ENCODE measurements at places on chromosomes 12 and 14.

GRCh38 chr12:6383572-6384498 is at the start of gene LTBR:
TSS of gene LTBR (plus strand) at chr12:6384162. CDS start at chr12:6384359, 197 bp downstream.
- peak; percentile 87 for DNase-seq

- no peak for DNase-seq
Measured at GRCh38 chr12:79644274-79645234, 46.2 kb downstream of the PAWR start.

GRCh38 chr14:77965919-77966435 is 166.1 kb downstream of the ADCK1 start:
- peak; percentile 91 for DNase-seq

- peak; percentile 72 for DNase-seq
Measured at GRCh38 chr14:104341532-104342434, 203.4 kb downstream of the KIF26A start.

- no peak for DNase-seq
Measured at GRCh38 chr12:27952510-27952909, 20.0 kb downstream of the PTHLH start.

- no peak for DNase-seq
Measured at GRCh38 chr14:100576091-100577085, 10.8 kb downstream of the BEGAIN start.

DNA sequence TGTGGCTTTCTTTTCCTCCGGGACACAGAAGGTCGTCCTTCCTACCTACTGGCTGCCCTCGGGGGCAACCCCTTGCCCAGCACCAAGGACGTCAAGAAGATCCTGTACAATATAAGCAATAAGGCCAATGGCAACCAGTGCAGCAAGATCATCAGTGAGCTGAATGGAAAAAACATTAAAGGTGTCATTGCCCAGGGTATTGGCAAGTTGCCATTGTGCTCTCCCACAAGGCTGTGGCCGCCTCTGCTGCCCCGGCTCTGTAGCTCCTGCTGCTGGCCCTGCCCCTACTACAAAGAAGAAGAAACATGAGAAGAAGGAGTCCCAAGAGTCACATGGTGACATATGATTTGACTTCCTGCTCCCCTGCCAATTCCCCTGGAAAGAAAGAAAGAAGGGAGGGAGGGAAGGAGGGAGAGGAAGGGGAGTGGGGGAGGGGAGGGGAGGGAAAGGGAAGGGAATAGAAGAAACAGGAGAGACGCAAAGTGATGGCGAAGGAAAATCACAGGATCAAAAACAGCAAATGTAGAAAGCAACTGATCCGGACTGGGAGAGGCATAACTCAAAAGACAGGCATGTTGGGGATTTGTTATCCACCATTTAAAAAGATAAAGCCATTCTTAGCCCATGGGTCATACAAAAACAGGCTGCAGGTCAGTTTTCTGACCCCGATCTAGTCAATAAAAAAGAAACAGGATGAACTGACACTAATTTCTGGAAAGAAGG is 61.3 kb upstream of the RESF1 start:
- DNase-seq = peak; percentile 46

DNA sequence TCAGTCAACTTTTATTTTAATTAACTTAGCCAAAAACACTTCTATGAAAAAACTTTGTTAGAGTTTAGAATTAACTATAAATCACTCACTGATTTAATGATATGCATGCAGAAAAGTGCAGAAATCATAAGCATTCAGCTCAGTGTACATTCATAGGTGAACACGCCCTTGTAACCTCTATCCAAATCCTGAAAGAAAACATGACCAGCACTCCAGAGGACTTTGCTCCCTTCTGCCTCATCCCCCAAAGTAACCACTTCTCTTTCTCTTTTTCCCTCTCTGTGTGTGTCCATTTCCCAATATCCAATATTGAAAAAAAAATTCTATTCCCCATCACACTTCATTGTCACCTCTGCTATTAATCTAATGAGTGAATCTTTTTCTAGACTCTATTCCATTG is 197.1 kb upstream of the FAR2 start:
- no peak for DNase-seq

DNA sequence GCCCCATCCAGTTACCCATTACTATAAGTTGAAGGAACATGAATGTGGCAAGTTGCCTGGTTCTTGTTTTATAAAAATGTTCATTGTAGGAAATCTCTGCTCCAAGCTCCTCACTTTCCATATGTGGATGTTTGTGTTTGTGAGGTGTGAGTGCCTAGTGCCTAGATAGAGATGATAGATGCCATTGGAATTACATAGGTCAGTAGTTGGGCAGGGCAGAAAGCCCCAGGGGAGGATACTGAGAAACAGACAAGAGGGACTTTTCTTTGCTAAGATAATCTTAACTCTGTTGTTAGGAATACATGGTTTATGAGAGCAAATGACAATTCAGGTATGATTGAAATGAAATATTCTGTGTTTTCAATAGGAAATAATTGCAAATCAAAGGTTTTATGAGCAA is 226.3 kb upstream of the GRIP1 start:
- no peak for DNase-seq

DNA sequence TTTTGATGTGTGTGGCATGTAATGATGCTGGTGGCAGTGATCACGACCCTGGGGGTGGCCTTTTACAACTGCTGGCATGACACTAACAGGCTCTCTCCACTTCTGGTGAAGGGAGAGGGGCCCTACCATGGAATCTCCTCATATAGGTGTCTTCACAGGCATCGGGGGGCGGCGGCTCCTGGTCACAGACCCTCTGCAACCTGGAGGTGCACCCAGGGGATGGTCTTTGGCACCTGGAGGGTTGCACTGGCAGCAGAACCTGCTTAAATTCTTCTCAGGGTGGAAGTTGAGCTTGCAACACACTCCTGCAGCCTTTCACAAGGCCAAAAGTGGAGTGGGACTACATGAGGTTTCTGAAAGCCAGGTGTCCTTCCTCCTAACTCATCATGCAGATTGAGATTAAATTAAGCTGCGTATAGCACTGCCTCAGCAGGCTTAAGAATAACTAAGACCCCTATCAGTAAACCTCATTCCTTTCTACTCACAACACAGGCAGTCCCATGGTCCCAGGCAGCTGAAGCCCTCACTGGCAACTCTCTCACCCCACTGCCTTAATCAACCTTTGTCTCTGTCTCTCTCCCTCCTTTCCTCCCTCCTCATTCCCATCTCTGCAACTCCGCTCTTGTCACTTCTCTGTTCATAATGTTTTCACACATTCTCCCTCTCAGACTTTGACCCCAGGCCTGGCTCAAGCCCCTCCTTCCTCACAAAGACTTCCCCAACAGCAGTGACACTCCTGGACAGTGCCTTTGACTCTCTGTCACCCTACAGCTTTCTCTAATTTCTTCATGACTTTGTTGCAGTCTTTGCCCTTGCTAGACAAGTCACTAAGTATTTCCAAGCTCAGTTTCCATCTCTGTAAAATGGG is 18.9 kb downstream of the NID2 start:
- no peak for DNase-seq

GRCh38 chr14:65255583-65256461 is 153.5 kb upstream of the MAX start:
- DNase-seq = no peak

DNA sequence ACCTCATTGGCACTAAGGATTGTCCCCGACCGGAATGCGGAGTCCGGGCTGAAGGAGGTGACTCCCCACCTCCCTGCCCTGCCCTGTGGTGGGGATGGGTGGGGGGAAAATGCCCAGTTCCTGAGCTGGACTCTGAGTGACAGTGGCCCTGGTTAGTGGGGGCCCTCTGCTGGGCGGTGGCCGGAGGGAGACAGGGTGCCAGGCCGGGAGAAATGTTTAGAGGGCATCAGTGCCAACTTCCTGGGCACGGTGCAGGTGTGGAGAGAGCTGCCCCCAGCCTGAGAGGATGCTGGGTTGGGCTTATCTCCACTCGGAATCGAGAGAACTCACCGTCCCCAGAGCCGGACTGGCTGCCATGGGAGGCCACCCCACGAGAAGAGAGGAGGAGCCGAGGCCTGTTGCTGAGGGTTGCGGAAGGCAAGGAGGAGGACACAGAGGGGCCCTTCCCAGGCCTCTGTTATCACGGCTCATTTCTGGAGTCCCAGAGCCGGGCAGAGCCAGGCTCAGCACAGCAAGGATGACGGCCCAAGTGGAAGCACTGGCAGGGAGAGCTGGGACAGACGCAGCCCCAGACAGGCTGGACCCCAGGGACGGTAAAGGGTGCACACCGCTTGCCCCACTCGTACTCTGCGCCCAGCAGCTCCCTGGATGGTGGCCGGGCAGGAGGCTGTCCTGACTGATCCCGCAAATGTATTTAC is 156.7 kb downstream of the KIF26A start:
- no peak for DNase-seq

DNA sequence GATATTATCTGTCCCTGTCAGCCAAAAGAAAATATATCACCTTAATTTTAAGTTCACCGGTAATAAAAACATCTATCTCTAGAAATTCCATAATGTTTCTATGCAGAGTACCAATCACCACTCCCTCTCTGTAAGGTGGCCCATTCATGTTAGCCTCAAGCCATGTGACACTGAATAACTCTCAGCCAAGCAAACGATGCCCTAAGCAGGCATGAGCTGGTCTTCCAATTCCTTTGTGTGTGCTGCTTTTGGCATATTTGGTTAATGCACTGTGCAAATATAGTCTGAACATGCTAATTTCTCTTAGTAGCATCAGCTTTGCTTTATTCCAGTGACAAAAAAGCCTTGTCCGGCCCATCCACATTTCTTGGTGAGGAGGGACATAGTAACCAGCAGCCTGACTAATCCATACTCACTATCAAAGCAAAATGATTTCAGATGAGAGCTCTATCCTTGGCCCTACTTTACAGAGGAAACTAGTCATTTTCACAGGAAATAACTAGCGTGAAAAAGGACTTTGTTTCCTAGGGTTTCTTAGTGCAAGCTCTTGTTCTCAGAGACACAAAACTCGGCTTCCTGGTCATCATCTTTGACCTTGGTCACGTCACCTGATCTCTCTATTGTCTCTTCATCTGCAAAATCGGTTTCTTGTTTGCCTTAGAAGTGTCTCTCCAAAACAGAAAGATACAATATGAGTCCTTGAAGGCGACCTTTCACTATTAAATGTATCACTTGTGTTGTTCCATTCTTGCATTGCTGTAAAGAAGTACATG is 59.2 kb upstream of the RTRAF start:
- DNase-seq = no peak

DNA sequence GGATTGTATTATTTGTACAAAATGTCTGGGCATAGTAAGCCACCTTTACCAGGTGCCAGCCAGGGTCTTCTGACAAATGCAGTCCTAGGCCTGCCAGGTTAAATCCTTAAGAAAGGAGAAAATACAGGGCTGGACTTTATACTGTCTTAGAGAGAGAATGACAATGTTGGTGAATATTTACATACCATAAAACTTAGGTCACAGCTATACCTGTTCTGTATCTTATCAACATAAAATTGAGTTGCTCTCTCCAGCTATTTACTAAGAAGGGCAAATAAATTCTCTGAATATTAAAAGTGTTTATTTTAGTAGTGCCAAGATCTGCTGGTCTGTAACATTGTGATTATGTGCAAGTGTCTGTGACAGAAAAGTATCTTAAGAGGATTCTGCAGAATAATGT is 971.1 kb downstream of the AACS start:
- DNase-seq = no peak

GRCh38 chr12:123055281-123055766 is 74.8 kb downstream of the ARL6IP4 start:
- no peak for DNase-seq

DNA sequence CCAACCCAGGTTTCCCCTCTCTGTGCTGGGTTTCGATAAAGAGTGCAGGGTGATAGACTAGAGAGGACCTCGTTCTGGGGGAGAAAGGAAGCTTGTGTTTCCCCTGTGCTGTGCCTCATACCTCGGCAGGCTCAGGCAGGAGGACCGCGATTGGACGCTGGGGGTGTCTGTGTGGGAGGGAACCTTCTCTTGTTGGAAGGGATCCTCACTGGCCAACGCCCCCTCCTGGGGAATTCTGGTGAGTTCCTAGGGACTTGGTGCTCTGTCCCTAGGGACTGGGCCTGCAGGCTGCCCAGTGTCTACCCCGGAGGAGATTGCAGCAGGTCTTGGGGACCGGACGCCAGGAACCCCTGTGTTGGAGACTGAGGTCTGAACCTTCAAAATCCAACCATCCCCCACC is 157.4 kb upstream of the PRMT8 start:
- DNase-seq = no peak

GRCh38 chr12:8913702-8914032 is 642 bp upstream of the PHC1 start:
- DNase-seq = no peak

DNA sequence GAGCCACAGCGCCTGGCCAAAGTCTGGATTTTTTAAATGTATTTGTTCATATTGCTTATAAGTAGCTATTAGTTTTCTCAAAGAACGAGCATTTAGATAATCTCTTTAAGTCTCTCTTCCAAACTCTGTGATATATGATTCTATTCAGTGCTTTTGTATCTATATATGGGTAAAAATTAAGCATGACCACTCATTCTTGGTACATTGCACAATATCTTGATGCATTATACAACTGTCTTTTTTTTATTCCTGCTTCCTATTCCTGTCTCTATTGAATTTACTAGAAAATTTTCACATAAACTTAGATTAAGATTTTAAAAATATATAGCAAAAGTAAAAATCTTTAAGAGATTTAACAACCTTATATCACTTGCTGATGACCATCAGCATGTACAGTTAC is 29.1 kb downstream of the SOCS2 start:
- DNase-seq = no peak

DNA sequence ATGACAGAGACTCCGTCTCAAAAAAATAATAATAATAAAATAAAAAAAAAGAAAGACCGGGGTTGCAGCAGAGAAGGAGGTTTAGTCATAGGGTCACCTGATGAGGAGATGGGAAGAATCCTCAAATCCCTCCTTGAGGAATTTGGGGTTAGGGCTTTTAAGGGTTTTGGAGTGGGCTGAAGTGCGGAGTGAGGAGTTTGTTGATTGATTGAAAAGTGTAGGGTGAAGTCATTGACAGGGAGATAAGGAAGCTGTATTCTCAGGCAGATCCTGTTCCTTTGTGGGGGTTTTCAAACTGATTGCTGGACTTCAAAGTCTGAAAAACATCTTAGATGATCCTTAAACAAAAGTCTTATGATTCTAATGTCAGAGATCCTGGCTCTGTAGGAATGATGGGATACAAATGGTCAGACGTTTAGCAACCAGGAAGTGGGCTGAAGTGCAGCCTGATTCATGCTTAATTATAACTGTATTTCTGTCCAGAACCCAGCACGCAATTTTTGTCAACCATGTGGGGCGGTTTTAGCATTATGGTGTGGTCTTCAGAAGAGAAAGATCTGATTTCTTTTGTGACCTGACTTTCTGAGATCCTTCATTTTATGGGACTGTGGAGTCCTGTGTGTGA is 16.0 kb downstream of the FNTB start:
- no peak for DNase-seq

DNA sequence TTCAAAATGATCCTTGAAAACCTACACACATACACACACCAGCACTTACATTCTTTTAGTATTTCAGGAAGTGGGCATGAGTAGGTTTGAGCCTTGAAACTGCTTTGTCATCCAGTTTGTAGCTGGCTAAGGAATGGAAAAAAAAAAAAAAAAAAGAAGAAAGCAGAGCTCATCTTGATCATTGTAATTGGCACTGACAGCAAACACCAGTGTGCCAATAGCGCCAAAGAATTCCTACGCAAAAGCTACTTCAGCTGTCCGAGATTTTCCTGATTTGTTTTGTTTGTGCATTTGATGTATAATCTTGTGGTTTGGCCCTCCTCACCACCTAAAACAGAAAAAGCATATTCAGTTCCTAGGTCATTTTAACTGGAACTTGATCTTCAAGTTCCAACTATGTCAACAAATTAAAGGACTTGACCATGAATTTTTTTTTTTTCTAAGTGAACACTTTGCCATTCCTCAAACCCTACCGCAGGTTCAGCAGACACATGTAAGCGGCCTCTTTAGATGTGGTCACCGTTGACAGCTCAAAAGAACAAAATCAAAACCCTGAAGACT is 57.3 kb downstream of the FLRT2 start:
- DNase-seq = peak; percentile 64

- no peak for DNase-seq
Measured at GRCh38 chr12:80556566-80556965, 112.5 kb downstream of the PTPRQ start.

All from Caki2 (cell line).